ENCODE measurements at places on chromosomes 7 and 10. TPM values are rescaled to one million over a fixed set of nuclear protein-coding genes. Genes with fewer than 3 reads are reported as not detected.
A peak's percentile ranks its signal among the peaks of the same experiment; 100 is the strongest.

The ELFN1 gene
- polyA plus RNA-seq: not detected

DNA sequence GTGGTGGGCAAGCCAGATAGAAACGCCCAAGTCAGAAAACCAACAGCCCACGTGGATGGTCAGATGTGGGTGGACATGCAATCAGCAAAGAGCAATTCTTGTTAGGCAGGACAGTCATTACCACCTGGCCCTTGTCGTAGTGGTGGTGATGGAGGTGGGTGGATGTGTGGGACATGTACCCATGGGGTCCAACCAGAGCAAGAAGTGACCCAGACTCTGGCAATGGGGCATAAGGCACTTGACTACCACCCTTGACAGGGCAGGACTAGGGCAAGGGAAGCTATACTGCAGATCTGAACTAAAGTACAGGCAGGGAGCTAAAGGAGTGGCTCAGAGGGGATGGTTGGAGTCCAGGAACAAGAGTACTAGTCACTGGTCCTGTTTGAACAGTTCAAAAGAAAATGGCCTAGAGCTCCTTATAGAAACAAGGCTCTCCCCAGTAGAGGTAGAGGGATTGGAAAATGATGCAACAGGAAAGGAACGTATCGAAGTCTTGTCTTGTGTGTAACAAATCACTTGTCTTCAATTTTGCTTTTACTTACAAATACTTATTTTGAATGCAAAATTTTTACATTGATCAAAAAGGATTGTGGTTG is 17.6 kb downstream of the LMOD2 start:
- no peak for DNase-seq
- H3K27ac ChIP-seq: no peak overlapping the region
- no peaks in the 10 kb centered on the region for H3K36me3 ChIP-seq
- no peak overlapping the region for H3K4me3 ChIP-seq
- no peaks in the 10 kb centered on the region for H3K4me1 ChIP-seq

GRCh38 chr7:129066290-129067131 is 11.6 kb upstream of the TNPO3 start:
- peaks cover 5% of the 10 kb centered on the region for H3K27me3 ChIP-seq
- no peak overlapping the region for H3K4me3 ChIP-seq
- peaks cover 4% of the 10 kb centered on the region for H3K4me1 ChIP-seq
- H3K27ac ChIP-seq: no peak overlapping the region
- DNase-seq: no peak

DNA sequence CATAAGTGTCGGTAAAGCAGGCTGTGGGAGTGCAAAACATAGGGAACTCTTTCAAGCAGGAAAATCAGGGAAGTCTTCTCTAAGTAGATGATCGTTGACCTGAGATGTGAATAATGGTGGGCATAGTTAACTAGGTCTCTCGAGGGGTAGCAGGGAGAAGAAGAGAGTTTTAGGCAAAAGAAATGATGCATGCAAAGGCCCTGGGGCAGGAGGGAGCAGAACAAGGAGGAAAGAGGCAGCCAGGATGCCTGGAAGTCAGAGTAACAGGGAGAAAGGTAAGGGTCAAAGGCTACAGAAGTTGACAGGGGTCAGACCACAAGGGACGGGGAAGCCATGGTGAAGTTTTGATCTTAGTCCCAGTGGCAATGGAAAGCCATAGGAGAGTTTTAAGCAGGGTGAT is 47.8 kb upstream of the PAX2 start:
- H3K27me3 ChIP-seq: peaks cover 21% of the 10 kb centered on the region
- no peak for DNase-seq
- H3K4me1 ChIP-seq: no peaks in the 10 kb centered on the region
- no peak overlapping the region for H3K27ac ChIP-seq

- no peak overlapping the region for H3K4me3 ChIP-seq
- no peaks in the 10 kb centered on the region for H3K36me3 ChIP-seq
- H3K27ac ChIP-seq: no peak overlapping the region
- H3K27me3 ChIP-seq: no peaks in the 10 kb centered on the region
Observed at GRCh38 chr7:105153531-105153930, 139.5 kb downstream of the KMT2E start.

DNA sequence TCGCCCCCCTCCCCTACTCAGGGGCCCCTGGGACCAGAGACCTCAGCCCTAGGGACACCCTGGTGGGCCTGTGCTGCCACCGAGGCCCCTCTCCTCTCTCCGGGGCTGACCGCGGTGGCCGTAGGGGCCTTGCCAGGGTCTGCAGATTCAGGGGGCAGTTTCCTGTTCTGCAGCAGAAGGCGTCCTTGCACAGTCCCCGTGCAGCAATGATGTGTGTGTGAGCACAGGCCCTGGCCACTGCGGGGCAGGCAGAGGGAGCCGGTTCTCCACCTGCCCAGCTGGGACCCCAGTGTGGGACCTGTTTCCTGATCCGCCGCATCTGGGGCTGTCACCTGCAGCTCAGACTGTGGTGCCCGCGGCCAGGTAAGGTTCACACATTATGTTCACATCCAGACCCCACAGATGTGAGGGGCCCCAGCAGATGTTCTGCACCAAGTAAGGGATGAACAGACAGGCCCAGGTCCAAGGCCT is 60.7 kb upstream of the DNAJB6 start:
- no peak for DNase-seq
- H3K27ac ChIP-seq: no peak overlapping the region
- H3K4me1 ChIP-seq: peaks cover 36% of the 10 kb centered on the region
- no peaks in the 10 kb centered on the region for H3K27me3 ChIP-seq
- H3K4me3 ChIP-seq: no peak overlapping the region
- H3K36me3 ChIP-seq: peaks cover under 1% of the 10 kb centered on the region

- no peak for DNase-seq
- H3K36me3 ChIP-seq: no peaks in the 10 kb centered on the region
- H3K4me1 ChIP-seq: no peaks in the 10 kb centered on the region
- H3K27ac ChIP-seq: no peak overlapping the region
- H3K4me3 ChIP-seq: no peak overlapping the region
- peaks cover 16% of the 10 kb centered on the region for H3K27me3 ChIP-seq
Observed at GRCh38 chr10:3002304-3002703, 65.0 kb upstream of the PFKP start.

DNA sequence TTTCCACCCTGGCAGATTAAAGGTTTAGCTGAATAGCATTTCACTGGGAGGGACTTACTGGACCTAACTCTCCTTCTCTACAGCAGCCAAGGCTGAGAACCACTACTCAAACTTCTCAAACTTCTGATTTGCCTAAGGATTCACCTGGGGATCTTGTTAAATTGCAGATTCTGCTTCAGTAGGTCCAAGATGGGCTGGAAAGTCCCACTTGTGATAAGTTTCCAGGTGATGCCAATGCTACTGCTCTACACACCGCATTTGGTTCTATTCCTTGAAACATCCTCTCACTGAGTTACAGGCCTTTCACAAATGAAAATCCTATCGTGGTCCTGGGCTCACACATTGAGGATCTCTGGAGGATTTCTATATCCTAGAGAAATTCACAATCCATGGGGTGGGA is 147.9 kb downstream of the CHCHD3 start:
- H3K4me3 ChIP-seq: no peak overlapping the region
- H3K36me3 ChIP-seq: peaks cover 50% of the 10 kb centered on the region
- no peak overlapping the region for H3K27ac ChIP-seq

GRCh38 chr10:49539320-49539885 is 482 bp upstream of the ERCC6 start:
- H3K27me3 ChIP-seq: peaks cover 9% of the 10 kb centered on the region
- H3K27ac ChIP-seq: peak overlapping the region; percentile 97
- peak; percentile 10 for DNase-seq
- no peaks in the 10 kb centered on the region for H3K36me3 ChIP-seq
- H3K4me1 ChIP-seq: peaks cover 42% of the 10 kb centered on the region

DNA sequence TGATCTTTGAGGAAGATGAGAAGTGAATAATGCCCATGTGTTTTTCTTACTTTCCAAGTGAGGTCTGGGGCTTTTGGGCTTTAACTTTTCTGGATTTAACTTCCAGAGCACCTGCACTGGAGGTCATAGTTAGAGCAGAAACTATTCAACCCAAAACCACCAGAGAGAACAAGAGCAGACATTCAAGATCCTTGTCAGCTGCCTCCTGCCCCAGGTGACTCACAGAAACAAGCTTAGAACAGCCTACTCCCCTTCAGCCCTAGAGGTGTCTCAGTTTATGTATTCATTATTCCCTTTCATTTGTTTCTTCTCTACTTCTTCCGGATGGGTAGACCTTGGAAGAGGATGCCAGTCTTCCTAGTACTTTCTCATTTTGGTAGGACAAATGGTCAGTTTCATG is 270.5 kb downstream of the CNTNAP2 start:
- H3K27me3 ChIP-seq: no peaks in the 10 kb centered on the region
- DNase-seq: no peak
- H3K27ac ChIP-seq: no peak overlapping the region
- H3K4me1 ChIP-seq: no peaks in the 10 kb centered on the region

- peak; percentile 66 for DNase-seq
- H3K27me3 ChIP-seq: peaks cover 22% of the 10 kb centered on the region
- H3K4me3 ChIP-seq: peak overlapping the region; percentile 36
- H3K36me3 ChIP-seq: no peaks in the 10 kb centered on the region
- peaks cover 5% of the 10 kb centered on the region for H3K4me1 ChIP-seq
Observed at GRCh38 chr10:132185601-132186487, 904 bp upstream of the DPYSL4 start.

GRCh38 chr10:63542835-63543575 is 21.8 kb downstream of the REEP3 start:
- no peak for DNase-seq
- H3K4me3 ChIP-seq: no peak overlapping the region
- H3K4me1 ChIP-seq: peaks cover 5% of the 10 kb centered on the region
- H3K27me3 ChIP-seq: no peaks in the 10 kb centered on the region
- peaks cover 8% of the 10 kb centered on the region for H3K36me3 ChIP-seq

All from naive thymus-derived CD8-positive, alpha-beta T cell (primary cell).